Stimulated activated CD4-positive, alpha-beta T cell treated with anti-CD3 and anti-CD28 coated beads, Interleukin-12 subunit alpha, Interleukin-12 subunit beta, amount 100 ng/mL, for 24 hours (primary cell): ENCODE measurements at places on chromosomes 2 and 18.

DNA sequence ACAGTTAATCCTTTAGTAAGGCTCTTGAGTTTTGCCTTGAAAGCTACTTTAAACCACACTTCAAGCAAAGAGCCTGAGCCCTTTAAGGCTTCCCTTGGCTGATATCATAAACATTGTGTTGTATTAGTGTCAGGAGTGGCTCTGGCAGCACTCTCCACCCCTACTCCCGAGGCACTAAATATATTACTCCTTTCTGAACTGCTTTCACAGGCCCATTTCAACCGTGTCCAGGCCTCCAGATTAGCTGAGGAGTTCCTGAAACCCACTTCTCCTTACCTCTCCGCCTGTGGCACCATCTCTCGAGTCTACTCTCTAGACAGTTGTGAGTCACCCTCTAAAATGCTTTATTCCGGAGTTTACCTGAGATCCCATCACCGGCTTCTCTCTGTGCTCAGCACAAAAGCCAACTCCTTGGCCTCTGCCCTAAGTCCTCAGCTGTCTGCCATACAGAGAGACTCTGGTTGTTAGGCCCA, 14.4 kb upstream of the STON1 start:
- no peak for DNase-seq

DNA sequence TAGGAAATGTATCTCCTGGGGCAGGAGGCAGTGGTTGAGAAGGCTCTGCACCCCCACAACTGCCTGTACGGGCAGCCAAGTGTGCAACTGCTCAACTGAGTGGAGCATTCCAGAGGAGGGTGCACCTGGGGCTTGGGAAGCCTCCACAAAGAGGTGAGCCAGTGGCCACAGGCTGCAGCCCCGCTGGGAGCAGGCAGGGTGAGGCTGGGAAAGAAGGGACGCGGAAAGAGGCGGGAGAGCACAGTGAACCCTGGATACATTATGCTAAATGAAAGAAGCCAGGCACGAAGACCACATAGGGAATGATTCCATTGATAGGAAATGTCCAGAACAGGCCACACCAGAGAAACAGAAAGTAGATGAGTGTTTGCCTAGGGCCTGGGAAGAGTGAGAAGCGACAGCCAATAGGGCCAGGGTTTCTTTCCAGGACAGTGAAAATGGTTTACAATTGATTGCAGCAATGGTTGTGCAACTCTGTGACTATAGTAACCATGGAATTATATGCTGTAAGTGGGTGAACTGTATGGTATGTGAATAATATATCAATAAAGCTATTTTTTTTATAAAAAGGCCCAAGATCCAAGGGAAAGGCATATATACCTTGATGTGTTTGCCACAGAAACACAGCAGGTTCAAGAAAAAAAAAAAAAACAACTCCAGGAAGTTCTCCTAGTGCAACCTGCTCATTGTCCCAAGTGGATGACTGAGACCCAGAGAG, 82.4 kb downstream of the DDX1 start:
- DNase-seq: no peak

DNA sequence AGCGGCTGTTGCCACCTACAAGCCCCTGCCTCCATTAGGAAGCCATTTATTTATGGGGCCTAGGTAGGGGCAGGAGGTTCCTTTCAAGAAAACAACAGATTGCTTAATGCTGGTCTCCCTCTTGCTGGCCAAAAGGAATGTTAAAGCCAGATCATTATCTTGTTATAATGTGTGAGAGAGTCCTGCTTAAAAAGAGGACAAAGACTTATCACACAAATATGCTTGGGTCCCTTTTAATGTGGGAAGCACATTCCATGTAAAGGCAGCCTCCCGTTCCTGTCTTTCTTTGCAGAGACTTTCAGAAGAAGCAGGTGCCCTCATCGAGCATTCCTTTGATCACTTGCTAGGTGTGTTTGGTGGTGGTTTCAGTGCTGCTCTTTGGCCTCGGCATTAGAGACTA, 76.4 kb downstream of the AGAP1 start:
- no peak for DNase-seq

DNA sequence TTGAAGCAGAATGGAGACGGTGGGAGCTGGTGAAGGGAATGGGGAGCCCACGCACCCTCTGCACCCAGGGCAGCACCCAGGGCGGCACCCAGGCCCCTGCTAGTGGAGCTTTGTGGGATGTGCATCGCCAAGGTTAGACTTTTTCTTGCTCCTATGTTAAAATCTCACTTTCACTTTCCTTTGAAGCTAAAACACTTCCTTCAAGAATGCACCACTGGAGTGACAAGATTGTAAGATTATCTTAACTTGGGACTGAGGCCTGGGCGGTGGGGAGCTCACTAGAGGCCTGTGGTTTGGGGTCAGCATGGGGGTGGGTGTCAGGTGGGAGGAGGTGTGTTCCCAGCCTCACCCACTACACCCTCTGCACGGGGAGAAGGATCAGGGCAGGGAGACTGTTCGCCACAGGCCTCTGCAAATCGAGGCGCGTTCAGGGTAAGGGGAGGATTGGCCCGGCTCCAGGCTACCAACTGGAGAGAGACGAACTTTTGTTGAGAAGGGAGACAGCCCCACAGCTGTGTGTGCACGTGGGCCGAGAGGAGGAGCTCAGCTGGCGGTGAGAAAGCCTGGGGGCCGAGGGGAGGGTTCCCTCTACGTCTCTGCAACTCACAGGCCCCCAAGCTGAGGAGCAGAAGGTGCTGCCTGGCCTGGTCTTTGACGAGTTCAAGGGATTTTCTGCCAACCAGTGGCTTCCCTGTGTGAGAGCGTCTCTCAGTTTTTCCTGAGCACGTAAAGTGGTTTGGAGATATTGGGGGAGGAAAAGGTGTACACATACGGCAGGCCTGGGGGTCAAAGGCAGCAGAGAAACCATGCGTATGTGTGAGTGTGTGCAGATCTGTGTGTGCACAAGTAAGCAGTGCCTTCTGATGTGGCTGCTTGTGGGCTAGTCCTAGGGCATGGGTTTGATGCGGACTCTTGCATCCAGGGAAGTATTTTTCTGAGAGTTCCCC, 147.7 kb downstream of the KLHL29 start:
- DNase-seq: peak; percentile 28

DNA sequence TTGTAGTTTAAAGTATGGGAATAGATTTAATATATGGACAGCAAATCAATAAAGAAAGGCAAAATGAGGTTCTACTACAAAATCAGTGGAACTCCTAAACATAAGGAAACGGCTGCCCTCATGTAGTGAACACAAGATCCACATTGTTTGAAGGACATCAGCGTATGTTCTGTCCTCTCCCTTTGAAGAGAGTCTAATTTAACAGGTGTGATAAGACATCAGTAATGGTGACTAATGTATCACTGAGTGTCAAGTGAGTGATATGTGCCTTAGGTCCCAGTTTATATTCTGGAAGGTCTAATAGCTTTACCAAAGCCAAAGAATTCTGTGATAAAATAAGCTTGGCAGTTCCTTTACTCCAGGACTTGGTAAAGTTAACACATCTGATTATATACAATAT, 248.7 kb downstream of the PTPRM start:
- no peak for DNase-seq
